ENCODE measurements at places on chromosomes 16 and 17. TPM values are rescaled to one million over a fixed set of nuclear protein-coding genes. Genes with fewer than 3 reads are reported as not detected.

GRCh38 chr16:30112197-30113030 lies 923 bp downstream of the GDPD3 start:
- DNase-seq: no peak

Gene JUP
- 13.5 TPM for polyA plus RNA-seq

- DNase-seq: no peak
Measured at GRCh38 chr16:19283637-19284036, 1.9 kb upstream of the CLEC19A start.

Gene ACBD4
- polyA plus RNA-seq: 4.7 TPM

DNA sequence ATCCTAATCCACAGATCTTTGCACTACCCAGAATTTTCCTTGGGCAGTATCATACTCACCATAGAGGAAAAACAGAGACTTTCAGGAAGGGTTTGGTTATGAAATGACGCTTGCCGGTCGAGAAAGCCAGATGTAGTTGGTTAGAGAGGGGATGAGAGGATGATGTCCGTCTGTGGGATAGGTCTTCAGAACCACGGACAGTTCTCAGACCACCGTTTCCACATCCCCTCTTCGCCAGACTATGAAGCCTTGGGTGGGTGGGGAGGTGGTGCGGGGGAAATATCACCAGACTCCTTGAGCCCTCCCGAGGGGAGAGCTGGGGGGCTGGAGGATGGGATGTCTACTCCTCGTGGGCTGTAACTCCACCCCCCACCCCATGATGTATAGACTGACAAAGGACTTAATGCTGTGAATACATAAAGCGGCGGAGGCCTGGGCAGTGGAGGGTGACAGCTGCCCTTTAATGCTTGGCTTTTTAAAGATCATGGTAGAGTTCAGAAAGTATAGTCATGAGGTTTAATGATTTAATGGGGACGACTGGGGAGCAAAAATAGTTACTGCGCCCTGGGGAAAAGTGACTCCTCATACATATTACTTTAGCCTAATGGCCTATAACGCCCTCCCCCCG lies 96.6 kb downstream of the MRM1 start:
- DNase-seq: no peak

Gene TNS4
- 0.07 TPM for polyA plus RNA-seq

GRCh38 chr16:1612320-1613111 lies at the start of gene CRAMP1:
Gene CRAMP1 (plus strand): TSS chr16:1612360. CDS start chr16:1614640, 2,280 bp downstream.
- no peak for DNase-seq

- DNase-seq: no peak
Measured at GRCh38 chr17:3986939-3987335, 22.7 kb upstream of the ATP2A3 start.

GRCh38 chr17:4033751-4034251 lies 69.6 kb upstream of the ATP2A3 start:
- DNase-seq: no peak

- no peak for DNase-seq
Measured at GRCh38 chr17:68437979-68438822, 19.1 kb downstream of the WIPI1 start.

DNA sequence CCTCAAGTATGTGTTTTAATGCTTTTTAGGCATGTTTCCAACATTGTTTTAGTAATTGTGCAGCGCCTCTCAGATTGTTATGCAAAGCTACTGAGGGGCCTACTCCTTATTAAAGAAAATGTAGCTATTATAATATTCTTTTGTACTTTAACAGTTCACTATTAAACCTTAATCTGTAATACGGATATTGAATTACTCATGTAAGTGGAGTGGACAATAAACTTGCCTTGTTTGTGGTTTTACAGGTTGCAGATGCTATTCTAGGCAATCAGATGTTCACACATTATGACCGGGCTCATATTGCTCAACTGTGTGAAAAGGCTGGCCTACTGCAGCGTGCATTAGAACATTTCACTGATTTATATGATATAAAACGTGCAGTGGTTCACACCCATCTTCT lies 41.0 kb downstream of the PTRH2 start:
- DNase-seq: no peak

DNA sequence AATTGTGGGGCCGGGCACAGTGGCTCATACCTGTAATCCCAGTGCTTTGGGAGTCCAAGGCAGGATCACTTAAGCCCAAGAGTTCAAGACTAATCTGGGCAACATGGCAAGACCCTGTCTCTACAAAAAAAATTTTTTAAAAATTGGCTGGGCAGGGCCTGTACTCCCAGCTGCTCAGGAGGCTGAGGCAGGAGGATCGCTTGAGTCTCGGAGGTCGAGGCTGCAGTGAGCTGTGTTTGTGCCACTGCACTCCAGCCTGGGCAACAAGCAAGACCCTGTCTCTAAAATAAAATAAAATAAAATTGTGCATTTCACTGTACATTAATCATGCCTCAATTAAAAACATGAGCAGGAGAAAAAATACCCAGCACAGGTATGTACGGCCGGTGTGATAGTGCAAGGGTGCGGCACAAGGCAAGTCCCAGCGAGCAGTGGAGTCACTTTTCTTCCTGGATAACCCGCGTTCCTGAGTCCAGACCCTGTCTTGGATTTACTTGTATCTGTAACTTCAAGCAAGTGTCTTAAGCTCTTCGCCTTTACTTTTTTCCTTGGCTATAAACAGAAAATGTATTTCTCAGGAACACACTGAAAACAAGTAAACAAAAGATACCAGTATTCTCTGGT lies 11.4 kb downstream of the ZDHHC7 start:
- DNase-seq: no peak

GRCh38 chr16:64738321-64738960 lies 383.4 kb downstream of the CDH11 start:
- peak; percentile 18 for DNase-seq

DNA sequence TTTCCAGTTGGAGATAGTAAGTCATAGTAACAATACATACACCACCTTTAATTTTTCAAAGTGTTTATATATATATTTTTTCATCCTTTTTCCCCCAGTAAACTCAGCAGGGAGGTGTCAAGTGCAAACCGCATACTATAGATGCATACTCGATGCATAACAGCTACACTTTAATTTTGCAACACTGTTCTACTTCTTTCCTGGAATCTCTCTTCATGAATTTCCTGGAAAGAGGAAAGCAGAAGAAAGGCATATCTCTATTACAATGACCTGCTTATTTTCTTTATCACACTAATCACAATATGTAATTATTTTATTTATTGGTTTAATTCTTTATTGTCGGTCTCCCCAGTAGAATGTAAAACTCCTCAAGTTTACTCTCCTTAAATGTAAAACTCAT lies 140.0 kb downstream of the SNX11 start:
- DNase-seq: no peak
